Heart right ventricle (tissue), 16 donors: ENCODE measurements at places on chromosomes 7 and 10.
A peak's percentile ranks its signal among the peaks of the same experiment; 100 is the strongest.

DNA sequence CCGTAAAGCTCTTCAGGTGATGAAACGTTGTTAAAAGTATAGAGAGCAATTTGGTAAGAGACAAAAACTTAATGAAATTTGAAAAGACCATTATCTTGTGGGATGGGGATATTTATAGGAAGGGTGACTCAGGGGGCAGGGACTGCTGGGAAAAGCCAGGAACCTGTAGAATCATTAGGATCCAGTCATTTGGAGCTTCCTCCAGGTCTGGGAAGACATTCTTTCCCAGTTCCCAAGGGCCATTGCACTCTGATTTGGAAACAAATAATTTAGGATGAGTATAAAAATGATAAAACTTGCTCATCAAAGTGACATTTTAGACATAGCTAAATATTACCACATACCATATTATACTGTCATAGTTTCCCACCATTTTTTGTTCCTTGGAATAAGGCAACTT lies 143.9 kb downstream of the PFKFB3 start:
- no peak overlapping the region for H3K4me3 ChIP-seq
- peaks cover 28% of the 10 kb centered on the region for H3K4me1 ChIP-seq
- DNase-seq: no peak
- H3K27me3 ChIP-seq: no peaks in the 10 kb centered on the region

GRCh38 chr7:137904833-137905232 lies 58.1 kb upstream of the DGKI start:
- DNase-seq: no peak
- H3K36me3 ChIP-seq: peaks cover 36% of the 10 kb centered on the region
- H3K4me3 ChIP-seq: no peak overlapping the region
- H3K27ac ChIP-seq: no peak overlapping the region

- H3K27ac ChIP-seq: no peak overlapping the region
- no peak overlapping the region for H3K4me3 ChIP-seq
- H3K27me3 ChIP-seq: no peaks in the 10 kb centered on the region
- H3K4me1 ChIP-seq: peaks cover 6% of the 10 kb centered on the region
- no peak for DNase-seq
Measured at GRCh38 chr10:13913897-13914296, 327.1 kb downstream of the PRPF18 start.

DNA sequence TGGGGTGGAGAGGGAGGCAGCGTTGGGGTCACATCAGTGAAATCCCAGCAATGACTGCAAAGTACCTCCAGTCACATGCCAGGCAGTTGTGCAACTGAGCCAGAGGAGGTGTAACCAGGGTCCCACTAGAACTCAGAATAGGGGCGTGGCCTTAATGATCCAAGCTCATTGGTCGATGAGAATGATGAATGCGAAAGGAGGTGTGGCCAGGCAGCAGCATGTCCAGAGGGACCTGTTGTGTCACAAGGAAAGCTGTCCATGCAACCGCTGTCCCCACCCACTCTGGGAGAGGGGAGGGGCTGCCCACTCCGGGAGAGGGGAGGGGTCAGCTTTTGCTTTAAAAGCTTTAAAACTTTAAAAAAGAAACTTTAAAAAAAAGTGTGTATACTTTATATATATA lies 25.3 kb upstream of the MTPAP start:
- no peak overlapping the region for H3K27ac ChIP-seq
- no peaks in the 10 kb centered on the region for H3K27me3 ChIP-seq
- peaks cover 3% of the 10 kb centered on the region for H3K4me1 ChIP-seq
- DNase-seq: no peak
- no peaks in the 10 kb centered on the region for H3K36me3 ChIP-seq

DNA sequence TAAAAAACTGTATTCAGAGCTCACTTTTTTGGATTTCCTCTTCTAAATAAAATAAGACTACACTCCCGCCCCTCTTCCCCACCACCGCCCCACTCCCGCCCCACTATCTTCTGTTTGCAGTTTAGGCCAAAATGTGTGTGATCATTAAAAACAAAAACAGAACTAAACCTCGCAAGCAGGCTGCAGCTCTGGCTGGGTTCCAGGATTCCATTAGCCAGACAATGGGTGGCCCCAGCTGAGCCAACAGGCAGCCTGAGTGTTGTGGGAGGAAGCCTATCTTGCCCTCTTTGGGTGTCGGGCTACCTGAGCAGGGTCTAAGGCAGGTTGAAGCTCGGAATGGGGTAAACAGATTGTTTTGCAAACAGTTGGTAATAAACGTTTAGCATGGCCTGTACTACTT lies 41.7 kb downstream of the ARL4A start:
- peaks cover 55% of the 10 kb centered on the region for H3K4me1 ChIP-seq
- peak; percentile 71 for DNase-seq
- peak overlapping the region; percentile 75 for H3K27ac ChIP-seq
- peak overlapping the region; percentile 6 for H3K4me3 ChIP-seq
- H3K27me3 ChIP-seq: no peaks in the 10 kb centered on the region
- H3K36me3 ChIP-seq: no peaks in the 10 kb centered on the region

- peak overlapping the region; percentile 41 for H3K4me3 ChIP-seq
- no peaks in the 10 kb centered on the region for H3K36me3 ChIP-seq
- DNase-seq: peak; percentile 71
Measured at GRCh38 chr10:47165711-47166404, 134.1 kb upstream of the GDF10 start.

DNA sequence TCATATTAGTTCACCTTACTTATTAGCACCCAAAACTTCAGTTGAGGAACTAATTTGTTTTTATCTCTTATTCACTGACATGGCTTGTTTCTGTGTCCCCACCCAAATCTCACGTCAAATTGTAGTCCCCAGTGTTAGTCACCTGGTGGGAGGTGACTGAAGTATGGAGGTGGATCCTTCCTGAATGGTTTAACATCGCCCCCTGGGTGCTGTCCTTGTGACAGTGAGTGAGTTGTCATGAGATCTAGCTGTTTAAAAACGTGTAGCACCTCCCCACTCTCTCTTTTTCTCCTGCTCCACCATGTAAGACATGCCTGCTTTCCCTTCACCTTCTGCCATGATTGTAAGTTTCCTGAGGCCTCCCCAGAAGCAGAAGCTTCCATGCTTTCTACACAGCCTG lies 75.0 kb upstream of the HECTD2 start:
- DNase-seq: no peak
- no peaks in the 10 kb centered on the region for H3K27me3 ChIP-seq
- H3K4me1 ChIP-seq: no peaks in the 10 kb centered on the region
